ENCODE measurements at places on chromosomes 5 and 9.

DNA sequence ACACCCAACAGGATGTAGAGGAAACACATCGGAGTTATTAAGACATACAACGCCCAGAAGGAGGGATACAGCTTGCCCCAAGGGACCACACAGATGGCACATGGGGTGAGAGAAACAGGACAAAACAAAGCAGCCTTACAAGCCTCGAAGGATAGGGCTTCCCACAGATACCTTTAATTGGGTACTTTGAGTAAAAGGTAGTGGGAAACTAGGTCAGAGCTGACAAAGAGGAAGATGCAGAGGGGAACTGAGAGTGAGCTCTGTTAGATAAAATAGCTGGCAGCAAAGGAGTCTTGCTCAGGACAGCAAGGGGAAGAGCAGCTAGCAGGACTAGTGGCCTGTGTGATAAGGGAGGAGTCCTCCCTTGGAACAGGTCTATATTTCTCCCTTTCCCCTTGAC, 48.2 kb downstream of the OTP start:
- no peak for DNase-seq

DNA sequence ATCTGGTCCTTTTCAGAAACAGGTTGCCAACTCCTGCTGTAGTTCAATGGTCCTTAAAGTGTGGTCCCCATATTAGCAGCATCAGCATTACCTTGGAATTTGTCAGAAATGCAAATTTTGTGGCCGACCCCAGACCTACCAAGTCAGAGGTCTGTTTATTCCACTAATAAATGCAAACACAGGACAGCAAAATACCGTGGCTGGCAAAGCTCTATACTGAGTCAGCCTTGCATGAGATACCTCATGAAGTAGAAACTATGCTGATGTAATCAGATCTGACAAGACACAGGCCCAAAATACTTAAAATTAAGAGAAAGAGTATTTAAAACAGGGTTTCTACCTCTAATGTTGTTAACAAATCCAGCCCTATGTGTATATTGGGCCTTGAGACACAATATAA, 3.0 kb downstream of the GOLM1 start:
- no peak for DNase-seq

GRCh38 chr9:68653141-68653595, 51.9 kb upstream of the PIP5K1B start:
- DNase-seq = no peak

- DNase-seq = peak; percentile 9
Measured at GRCh38 chr5:82924226-82925060, 152.8 kb downstream of the TMEM167A start.

GRCh38 chr5:88502179-88503040, 233.8 kb upstream of the TMEM161B start:
- peak; percentile 1 for DNase-seq

DNA sequence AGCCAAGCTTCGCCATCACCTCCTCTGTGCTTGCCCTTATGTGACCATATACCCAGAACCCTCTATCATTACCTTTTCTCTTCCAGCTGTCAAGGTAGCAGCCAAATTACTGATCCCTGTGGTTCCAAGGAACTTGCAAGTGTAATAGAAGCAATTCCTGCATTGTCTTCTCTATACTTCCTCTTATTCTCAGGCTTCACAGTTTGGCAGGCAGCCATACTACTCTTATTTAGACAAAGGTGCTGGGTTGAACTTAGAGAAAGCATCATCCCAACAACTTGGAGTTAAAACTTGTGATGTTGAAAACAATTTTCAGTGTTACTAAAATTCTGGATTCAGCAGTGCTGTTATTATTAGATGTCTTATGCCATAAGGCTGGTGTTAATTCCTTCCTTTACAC, 93.2 kb downstream of the NLN start:
- no peak for DNase-seq

GRCh38 chr9:73753171-73753570, 601.5 kb downstream of the ANXA1 start:
- no peak for DNase-seq

DNA sequence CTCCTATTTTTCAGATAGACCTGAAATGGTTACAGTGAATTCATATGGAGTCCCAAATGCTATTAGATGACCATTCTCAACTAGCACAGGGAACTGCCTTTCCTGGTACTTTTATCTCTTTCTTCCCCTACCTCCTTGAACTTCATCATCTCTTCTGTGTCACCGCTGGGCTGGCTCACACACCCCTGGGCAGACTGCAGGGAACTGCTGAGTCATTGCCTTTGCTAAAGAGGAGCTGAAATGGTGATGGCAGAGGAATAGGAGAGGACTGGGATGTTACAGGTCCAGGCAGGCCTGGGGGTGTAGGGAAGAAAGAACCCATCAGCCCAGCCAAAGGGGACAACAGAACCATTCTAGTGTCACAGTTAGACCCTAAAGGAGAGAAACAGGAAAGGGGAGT, 322.3 kb downstream of the ASTN2 start:
- peak; percentile 77 for DNase-seq

GRCh38 chr5:165405340-165405739, 1899.9 kb downstream of the MAT2B start:
- DNase-seq = no peak

DNA sequence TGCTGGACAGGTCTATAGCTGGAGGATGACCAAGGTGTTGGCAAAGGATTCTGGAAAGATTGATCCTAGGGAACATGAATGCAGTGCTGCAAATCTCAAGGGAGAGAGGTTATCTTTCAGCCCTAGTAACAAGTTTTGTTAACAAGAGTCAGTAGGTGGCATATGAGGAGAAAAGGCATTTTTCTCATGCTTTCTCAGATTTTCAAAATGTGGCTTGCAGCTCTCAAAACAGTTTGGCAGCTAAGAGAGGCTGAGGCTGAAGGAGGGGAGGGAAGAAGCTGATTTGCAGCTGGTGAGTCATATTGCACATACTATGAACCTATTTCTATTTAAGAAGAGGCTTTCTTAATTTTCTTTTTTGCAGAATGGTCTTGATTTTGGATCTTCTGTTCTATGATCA, 64.3 kb upstream of the PCA3 start:
- peak; percentile 74 for DNase-seq

GRCh38 chr9:99011161-99011709, 67.5 kb downstream of the COL15A1 start:
- peak; percentile 40 for DNase-seq

- no peak for DNase-seq
Measured at GRCh38 chr5:137566780-137567179, 67.7 kb upstream of the SPOCK1 start.
